AML-193 (cell line): ENCODE measurements at places on chromosomes 13 and 19.
A peak's percentile ranks its signal among the peaks of the same experiment; 100 is the strongest.

DNA sequence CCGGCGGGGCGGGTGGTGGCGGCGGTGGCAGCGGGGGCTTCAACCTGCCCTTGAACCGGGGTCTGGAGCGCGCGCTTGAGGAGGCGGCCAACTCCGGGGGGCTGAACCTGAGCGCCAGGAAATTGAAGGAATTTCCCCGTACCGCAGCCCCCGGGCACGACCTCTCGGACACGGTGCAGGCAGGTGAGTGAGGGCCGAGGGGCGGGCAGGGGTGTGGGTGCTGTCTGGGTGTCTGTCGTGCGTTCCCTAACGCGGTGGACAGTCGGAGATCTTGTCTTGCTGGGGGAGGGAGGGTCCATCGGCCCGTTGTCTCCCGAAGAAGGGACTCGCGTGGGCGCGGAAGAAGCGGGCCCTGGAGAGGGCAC lies 533 bp downstream of the LRCH1 start:
- no peak for DNase-seq

GRCh38 chr13:68806125-68806524 lies 1301.5 kb upstream of the ATXN8OS start:
- no peak for DNase-seq

- DNase-seq, result peak; percentile 96
These were observed 40.8 kb upstream of the ISYNA1 start for GRCh38 chr19:18478545-18479311.

GRCh38 chr13:113861433-113862030 lies 2.3 kb downstream of the GAS6 start:
- no peak for DNase-seq

GRCh38 chr13:43728421-43728820 lies 58.4 kb downstream of the ENOX1 start:
- DNase-seq, result no peak

DNA sequence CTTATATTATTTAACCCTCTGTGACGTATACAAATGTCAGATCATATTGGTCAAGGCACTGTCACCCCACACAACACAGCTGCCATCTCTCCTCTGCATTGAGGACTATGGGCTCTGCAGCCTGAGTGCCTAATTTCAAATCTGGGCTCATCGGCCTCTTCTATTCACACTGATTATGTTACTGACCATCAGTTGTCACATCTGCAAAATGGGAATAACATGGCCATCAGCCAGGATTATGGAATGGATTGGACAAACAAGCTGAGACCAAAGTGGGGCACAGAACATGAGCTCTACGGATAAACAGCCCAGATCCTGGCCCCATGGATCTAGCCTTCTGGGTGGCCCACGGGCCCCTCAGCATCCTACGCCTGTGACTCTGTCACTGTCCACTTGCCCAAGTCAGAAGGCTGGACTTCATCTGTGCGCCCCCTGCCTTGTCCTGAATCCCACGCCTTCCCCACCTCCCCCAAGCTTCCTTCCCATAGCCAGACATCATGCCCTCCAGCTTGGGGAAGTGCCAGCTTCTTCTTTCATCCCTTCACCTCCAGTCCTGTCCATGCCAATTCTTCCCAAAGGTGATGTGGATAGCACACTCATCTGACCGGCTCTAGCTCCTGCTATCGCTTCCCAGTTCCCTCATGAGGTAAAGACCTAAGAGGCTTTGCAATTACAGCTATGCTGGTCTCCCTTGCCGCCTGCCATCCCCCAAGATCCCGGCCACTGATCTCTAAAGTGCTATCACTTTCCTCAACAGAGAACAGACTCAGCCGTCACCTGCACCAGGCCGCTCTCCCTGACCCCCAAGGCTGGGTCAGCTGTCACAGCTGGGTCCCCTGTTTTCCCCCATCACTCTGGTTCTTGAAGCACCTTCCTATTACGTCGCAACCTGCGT lies 872 bp downstream of the FARSA start:
- DNase-seq, result no peak

- DNase-seq, result no peak
These were observed 5.0 kb upstream of the CCDC194 start for GRCh38 chr19:17398902-17399527.

DNA sequence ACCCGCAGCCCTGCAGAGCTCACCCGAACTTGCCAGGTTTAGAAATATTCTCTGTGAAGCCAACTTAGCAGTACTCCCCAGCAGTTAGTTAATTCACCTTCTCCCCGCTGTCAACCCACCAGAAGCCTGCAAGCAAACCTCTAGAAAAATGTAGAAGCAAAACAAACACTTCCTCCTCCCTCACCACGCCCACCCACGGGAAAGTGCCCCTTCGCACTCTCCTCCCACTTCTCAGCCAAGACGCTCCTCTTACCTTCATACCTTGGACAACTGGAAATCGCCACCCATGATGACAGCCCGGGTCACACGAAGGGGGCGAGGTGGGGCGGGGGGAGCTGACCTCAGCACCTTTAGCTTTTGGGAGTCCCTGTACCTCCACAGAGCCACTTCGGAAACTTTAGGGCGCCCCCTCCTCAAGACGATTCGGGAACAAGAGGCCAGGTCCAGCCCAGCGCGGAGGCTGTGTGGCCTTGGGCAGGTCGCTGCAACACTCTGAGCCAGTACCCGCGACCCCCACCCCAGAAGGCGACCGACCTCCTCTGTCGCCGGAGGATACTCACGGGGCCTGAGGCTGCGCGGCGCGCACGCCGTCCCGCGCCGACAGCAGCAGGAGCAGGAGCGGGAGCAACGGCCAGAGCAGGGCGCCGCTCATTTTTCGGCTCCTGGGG lies 485 bp downstream of the CPAMD8 start:
- no peak for DNase-seq

DNA sequence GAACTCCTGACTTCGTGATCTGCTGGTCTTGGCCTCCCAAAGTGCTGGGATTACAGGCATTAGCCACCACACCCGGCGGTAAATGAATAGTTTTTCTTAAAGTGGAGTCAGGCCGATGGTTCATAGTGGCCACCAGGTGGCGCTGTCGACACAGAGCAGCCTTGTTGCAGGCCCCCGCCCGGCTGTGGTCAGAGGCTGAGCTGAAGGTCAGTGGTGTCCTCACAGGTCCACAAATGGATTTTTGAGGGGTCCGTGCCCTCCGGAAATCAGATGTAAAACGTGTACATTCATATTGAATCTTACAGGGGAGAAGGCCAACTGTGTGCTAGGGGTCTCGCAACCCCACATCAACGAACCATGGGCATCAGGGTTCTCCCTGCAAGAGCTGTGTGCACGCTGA lies 13.4 kb upstream of the WDR18 start:
- DNase-seq, result no peak

- peak; percentile 27 for DNase-seq
These were observed 28.0 kb upstream of the WASF3 start for GRCh38 chr13:26529441-26529840.

- no peak for DNase-seq
These were observed 299.1 kb upstream of the OBI1 start for GRCh38 chr13:78958006-78958405.
